SK-N-SH treated with all-trans-retinoic acid at 6 μM for 48 hours (cell line): ENCODE measurements at places on chromosomes 6 and 20.

- ATAC-seq: no peak
Measured at GRCh38 chr6:150676344-150676743, 76.7 kb downstream of the PLEKHG1 start.

DNA sequence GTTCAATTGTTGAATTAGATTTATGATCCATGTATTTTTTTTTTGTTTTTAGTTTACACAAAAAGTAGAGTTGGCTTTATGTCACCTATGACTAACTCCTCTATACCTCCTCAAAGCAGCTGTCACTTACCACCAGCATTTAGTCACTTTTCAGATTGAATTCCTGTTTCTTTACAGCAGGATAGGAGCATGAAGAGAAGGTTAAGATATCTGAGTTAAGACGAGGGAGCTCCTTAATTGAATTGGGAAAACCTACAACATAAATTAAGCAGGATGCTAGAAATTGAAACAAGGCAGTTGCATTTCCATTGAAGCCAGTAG lies 237.2 kb downstream of the FARS2 start:
- peak; percentile 51 for ATAC-seq

DNA sequence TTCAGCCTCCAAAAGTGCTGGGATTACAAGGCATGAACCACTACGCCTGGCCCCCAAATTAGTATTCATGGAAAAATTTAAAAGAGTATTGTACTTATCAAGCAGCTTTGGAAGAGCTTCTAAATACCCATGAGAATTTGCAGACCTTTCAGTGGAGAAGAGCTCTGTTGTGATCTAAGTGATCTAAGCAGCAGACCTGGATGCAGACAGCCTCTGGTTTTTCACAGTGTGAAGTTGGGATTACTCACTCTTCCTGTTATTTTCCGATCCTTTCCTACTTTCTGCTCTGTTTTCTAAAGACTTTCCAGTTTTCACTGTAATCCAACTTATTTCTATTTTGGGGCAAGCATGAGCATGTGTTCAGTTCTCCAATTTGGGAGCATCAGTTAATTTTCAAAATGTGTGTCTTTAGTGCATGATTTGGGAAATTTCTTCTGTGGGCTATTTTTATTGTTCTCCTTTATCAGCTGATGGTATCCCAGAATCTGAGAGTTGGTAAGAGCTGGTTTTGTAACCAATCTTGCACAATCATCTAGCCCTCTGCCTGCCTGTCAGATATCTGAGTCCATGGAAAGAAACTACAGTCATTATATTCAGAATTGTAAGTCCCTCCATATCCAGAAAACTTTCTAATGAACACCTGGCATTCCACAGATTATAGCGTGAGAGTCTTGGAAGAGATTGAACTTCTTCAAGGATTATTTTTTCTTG lies 207.7 kb upstream of the DTNBP1 start:
- no peak for ATAC-seq

DNA sequence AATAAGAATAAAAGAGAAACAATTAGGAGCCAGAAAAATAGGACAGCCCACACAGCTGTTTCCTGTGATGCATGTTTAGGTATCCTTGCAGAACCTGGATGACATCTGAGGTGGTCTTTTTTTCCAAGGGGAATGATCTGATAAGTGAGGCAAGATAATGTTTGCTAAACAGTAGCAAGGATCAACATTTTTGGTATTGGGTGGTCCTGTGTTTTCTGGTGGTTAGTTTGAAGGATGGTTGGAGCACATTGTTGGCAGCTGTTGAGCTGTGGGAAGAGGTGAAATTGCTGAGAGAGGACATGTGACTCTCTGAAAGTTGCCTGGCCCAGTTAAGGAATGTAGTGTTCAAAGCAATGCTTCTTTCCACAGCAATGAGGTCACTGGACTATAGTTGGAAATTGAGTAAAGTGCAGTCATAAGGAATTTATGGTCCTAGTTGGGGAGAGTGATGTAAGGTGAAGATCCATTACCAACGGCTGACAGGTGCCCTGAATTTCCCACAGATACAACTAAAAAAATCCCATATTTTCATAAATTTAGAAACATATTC lies 270.2 kb upstream of the IMPG1 start:
- no peak for ATAC-seq

GRCh38 chr6:52572536-52572935 lies 4.3 kb downstream of the TRAM2 start:
- no peak for ATAC-seq

DNA sequence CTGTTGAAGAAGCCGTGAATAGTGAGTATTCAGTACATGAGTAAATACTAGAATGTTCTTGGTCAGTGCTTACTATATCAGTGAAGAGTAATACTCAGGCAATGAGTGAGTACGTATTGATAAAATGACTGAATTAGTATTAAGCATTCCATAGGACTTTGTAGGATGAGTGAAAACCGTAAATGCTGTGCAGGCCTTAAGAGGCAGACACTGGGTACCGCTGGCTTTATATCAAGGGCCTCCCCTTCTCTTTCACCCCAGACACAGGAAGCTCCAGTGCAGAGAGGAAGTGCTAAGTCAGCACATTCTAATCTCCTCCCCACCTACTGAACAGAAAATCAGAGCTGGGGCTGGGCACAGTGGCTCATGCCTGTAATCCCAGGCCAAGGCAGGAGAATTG lies 24.2 kb downstream of the POFUT1 start:
- ATAC-seq: no peak

GRCh38 chr6:111110036-111110435 lies 22.7 kb downstream of the SLC16A10 start:
- no peak for ATAC-seq

DNA sequence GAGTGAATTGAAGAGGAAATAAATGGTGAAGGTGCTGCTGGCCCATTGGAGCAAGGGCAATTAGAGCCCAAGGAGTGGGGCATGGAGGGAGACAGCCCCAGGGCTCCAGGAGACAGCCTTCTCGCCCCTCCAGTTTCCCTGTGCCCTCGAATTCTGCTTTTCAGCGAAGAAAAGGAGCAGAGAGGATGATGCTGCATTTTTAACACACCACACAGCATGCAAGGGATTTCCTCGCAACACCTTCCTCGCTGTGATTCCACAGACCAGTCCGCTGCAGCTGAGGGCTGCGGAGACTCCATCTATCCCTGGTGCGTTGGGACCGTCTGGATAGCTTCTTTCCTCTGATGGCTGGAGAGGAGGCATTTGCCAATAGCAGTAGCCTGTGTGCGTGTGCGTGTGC lies 41.7 kb downstream of the PTCHD4 start:
- ATAC-seq: peak; percentile 77

DNA sequence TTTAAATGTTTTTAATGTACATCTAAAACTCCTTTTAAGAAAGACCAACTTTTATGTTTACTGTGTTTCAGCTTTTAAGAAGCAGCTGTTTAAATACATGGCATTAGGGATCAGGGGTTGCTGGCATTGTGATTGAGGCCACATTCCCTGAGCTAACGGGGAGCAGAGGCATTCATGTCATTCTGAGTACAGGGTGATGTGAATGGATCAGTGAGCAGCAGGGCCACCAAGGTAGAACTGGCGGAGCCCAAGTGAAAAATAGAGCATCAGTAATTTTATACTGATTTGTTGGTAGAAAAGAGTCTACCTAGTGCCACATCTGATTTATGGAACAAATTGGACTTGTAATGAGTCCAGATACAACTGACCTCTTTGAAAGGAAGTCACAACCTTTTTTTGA lies 467.3 kb downstream of the ADGRB3 start:
- ATAC-seq: no peak

GRCh38 chr6:11174242-11174611 lies 58.2 kb downstream of the NEDD9 start:
- ATAC-seq: no peak

GRCh38 chr6:155791186-155791585 lies 335.5 kb upstream of the NOX3 start:
- ATAC-seq: no peak

DNA sequence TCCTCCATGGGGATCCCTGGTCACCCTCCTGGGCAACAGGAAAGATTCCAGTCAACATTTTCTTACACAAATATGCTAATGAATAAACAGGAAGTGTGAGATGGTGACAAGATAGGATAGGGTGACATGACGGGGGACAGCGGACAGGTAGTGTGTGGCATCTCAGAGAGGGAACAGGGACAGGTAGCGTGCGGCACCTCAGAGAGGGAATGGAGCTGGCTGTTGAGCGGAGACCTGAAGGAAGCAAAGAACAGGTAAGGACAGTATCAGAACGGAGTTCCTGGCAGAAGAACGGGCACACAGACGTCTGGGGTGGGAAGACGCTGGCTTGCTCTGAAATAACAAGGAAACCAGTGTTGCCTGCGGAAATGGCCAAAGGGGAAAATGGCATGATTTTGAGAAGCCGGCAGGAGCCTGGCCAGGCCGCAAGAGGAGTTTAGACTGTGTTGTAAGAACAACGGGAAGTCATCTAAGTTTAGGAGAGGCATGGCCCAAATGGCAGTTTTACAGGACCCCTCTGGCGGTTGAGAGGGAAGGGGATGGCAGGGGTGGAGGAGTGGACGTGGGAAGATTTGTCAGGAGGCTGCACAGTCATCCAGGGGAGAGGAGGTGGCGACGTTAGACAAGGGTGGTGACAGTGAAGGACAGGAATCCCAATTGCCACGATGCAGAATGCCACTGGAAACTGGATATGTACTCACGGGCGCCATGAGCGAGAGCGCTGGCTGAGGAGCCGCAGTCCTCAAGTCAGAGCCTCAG lies 111.6 kb downstream of the JPH2 start:
- ATAC-seq: no peak
